ENCODE measurements at places on chromosomes 6 and 20.

DNA sequence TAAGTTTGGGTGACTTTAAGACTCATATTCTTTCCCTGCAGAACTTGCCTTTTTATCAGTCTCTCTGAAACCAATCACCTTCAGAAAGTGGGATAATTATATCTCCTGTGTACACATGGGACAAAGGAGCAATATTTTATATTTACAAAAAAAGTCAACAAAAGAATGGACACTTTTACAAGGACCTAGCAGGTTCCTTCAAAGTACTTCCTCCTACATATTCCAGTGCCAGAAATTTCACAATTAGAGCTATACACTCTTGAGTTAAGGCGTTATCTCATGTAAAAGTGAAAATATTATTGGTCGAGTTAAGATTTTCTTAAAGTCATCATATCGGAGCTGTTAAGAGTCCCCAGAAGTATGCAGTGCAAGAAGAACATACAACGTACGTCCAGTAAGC lies 98.9 kb upstream of the MAFB start:
- DNase-seq, result no peak

GRCh38 chr6:77466055-77466450 lies 2.8 kb upstream of the HTR1B start:
- no peak for DNase-seq

DNA sequence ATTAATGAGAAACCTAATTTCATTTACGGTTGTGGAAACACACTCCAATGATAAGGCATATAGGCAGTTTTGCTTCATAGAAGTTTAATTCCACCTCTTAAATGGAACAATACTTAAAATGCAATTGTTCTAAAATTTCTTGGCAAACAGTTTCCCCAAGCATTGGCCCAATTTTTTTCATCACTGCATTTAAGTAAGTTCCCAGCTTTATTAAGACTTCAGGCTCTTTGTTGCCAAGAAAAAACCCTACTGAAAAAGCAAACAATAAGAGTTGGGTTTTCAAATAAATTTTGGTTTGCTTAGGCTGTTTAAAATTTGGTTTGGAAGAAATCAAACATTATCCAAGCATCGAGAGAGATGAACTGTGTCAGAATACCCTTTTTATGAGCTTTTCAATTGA lies 690.9 kb upstream of the NRSN1 start:
- DNase-seq, result no peak

GRCh38 chr6:1076531-1077459 lies 235.1 kb upstream of the FOXQ1 start:
- DNase-seq, result no peak

DNA sequence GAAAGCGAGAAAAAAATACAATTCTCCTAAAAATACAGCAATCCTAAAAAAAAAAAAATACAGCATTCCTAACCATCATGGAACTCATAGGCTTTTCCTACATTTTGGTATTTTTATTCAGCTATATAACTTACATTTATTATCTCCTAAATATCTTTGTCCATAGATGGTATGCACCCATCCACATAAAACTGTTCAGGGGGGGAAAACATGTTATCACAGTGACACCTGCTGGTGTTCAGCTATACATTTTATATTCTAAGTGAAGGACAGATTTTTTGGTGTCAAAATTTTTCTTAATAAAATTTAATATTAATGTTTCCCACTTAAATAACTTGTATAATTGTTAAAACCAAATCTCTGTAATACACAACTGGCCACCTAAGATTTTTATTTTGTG lies 58.0 kb downstream of the BLOC1S5 start:
- DNase-seq, result peak; percentile 56

All from AML-193 (cell line).